ENCODE measurements at places on chromosomes 7 and 10.

DNA sequence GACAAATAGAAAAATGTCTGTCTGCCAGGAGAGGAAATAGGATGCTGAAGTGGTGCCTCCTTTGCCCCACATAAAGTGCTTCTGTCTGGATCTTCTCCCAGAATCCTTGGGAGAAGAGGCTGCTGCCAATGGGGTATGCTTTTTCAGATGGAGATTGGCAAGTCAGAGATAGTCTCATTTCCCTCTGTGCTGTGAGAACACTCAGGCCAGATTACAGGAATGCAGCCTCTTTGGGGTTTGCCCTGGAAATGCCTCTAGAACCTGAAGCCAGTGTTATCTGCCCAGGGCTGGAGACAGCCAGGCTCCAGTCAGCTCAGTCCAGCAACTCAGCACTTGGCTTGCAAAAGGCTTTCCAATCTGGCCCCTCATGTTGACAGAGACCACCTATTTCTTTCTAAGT is 119.1 kb upstream of the PHYHIPL start:
- no peak for DNase-seq

DNA sequence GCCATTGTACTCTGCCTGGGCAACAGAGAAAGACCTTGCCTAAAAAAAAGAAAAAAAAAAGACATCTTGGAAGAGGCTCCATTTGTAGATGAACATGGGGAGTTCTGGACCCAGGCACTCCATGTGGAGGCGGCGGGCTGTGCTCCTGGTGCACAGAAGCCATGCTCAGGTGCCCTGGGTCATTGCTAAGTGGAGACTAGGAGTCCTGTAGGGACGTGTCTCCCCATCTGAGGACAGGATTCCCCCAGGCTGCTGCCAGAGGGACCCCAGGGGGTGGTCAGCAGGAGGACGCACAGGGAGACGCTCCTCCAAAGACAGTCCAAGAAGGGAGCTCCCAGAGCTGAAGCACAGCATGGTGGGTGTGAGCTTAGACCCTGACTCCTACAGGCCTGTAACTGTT is 34.3 kb downstream of the SBDS start:
- no peak for DNase-seq

DNA sequence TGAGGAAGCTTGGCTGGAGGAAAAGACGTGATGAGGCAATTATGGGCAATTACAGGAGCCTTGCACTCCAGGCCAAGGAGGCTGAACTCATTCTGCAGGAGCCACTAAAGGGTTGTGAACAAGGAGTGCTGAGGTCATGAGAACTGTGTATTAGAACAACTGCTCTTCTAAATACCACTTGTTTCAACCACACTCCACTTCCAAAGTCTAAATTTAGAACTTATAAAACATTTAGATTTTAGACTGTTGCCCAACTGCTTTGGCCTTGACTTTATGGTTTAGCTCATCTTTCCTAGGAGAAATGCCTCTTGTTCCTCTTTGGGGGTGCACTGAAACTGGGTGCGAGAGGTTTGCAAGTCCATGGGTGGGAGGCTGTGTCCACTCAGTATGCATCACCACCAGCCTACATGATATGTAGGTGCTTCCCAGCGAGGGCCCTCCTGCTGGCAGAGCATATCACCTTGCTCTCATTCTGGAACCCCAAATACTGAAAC is 199.7 kb upstream of the AOAH start:
- DNase-seq = no peak

DNA sequence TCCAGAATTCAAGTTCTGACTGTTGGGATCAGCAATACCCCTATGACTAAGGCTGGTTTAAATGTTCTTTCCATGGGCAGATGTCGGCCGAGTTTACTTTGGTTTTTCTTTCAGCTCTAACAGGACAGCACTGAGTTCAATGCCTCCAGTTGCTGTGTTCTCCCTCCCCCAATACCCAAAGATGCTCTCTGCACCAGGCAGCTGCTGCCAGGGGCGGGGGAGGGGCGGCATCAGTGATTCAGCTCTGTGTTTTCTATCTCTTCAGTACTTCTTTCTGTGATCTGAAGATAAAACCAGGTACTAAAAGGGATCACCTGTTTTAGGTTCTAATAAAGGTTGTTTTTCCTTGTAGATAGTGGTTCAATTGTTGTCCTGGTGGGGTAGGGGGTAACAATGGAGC is 576.7 kb upstream of the POT1 start:
- no peak for DNase-seq

GRCh38 chr10:16777473-16778370 is 39.5 kb downstream of the RSU1 start:
- no peak for DNase-seq

DNA sequence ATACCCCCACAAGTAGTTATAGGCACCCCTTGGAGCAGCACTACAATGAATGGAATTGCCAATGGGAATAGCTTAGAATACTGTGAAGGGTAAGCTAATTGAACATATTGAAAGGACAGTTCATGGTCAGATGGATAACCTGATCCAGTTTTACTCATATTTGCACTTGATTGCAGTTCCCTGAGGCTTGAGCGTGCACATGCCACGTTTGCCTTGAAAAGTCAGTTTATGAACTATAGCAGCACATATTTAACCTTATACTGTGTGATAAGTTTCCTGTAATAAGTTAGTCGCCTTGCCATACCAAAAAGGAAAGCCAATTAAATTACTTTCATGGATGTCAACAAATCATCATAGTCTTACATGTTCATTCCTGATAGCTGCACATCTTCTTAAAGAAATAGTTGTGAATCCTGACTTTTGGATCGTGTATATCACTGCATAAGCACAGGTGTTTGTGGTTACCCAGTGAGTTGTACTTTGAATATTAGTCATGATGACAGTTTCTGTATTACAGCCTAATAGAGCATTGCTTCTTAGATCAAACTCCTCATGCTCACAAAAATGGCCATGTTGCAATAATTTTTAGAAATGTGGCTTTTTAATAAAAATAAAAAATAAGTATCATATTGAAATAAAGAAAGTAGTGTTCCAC is 21.6 kb downstream of the DNTT start:
- DNase-seq = no peak

DNA sequence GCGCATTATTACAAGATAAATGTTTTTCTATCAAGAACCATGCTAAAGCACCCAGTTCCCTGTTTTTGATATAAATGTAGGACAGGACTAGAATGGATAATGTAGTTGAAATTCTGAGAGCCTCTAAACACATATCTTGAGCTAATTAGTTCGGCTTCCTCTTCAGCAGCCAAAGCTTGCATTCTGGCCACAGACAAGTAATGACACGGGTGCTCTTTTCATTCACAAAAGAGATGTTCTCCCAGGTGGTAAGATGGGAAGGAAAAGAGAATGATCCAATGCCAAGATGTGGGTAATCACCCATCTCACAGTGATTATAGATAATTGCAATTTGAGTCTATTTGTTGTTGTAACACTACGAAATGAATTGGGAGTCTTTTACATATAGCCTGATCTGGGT is 246.5 kb downstream of the KIAA1217 start:
- no peak for DNase-seq

- no peak for DNase-seq
These were observed 417.6 kb downstream of the GLRX3 start for GRCh38 chr10:130553826-130554225.

- no peak for DNase-seq
These were observed 37.1 kb upstream of the ZNF32 start for GRCh38 chr10:43685744-43686143.

- DNase-seq = no peak
These were observed 92.0 kb downstream of the TCERG1L start for GRCh38 chr10:131219584-131219886.

DNA sequence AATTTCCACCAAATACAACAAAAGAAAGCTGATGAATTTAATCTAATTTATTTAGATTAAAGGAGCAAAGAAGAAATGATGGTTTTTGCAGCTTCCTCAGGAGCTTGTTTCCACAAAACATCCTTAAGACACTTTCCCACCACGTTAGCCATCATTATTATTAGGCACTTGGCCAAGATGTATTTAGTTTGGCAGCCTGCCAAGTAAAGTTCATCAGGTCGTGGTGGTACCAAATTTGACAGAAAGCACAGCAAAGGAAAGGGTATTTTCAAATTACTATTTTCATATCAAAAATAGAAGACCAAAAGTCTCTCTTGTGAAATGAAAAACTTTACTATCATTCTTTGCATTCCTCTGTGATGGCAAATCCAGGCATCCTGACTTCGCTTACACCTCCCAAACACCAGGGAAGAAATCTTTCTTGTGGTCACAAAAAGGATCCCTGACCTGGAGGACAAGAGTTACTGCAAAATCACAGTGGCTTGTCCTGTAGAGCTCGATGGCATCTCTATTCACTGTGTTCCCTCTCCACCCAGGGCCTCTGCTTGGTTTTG is 123.1 kb upstream of the INHBA start:
- DNase-seq = no peak

DNA sequence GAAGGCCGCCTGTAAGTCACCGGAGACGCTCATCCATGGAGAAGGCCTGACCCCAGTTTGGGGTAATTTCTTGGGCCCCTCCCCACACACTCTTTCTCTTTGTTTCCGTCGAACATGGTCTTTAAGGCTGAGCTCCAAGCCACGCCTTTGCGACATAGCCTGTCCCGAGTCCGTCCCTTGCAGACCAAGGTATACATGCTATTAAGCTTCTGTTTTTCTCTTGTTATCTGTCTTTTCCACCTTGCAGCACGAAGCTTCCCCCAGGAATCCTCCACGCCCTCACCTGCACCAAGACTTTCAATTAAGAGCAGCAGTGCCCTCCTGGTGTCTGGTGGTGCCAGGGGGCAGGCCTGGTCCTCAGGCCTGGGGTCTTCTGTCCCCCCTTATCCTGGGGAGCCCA is 4.2 kb upstream of the FAM20C start:
- no peak for DNase-seq

DNA sequence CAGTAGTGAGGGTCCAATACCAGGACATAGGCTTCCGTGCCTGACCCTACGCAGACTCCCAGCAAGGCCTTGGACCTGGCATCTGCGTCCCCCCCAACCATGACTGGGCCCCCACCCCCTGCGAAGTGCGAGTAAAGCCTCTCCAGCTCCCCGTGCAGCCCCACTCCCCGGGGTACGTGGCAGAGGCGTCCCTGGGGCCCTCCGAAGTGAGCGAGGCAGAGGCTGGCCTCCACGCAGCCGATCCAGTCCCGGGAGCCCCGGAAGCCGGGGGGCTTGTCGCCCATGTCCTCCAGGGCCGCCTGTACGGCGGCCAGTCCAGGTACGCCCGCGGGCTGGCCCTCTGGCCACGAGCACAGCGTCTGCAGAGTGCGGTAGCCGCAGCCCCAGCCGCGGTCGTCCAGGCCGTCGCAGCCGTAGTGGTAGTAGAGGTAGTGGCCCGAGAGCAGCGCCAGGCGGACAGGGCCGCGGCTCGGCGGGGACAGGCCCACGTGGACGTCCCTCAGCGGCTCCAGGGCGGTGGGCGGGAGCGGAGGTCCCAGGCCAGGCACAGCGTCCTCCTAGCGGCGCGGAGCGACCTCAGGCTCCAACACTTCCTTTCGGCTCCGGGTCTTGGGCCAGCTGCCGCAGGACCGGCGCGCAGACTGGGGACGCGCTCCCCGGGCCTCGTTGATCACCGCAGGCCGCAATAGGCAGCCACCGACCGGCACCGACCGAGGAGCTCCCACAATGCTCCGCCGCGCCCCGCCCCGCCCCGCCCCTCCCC is at the start of gene UFSP1:
TSS of gene UFSP1 (minus strand) at position 728 of the 763 bp plus-strand sequence. CDS start at position 284, 444 bp downstream.
- DNase-seq = no peak

DNA sequence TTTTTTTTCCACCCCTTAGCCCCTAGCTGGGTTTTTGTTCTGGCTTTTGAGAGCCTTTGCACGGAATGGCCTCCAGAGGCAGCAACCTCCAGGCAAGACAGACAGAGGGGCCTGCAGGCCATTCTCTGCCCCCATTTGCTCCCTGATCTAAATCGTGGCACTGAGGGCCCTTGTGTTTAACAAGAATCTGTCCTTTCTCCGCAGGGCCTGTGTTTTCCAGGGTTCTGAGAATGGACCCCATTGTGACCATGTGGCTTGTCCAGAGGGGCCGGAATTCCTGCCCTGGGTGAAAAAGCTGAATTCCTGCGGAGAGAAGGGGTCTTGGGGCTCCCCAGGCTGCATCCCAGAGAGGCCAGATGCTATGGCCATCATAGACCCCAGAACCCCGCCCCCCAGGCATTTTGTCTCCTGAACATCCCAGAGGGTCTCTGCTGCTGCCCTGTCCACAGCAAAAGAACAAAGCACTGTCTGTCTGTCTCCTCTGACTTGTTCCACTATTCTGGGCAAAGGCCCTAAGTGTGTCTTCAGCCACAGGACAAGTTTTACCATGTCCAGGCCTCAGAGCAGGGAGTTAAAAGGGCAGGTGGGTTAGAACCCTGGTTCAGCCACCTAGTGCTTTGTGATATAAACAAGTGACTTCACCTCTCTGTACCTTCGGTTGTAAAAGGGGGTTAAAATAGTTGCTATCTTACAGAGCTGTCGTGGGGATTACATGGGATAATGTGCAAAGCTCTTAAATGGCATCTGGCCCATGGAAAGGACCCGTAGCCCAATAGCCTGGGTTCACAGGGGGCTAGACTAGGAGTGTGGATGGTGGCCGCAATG is 155.6 kb downstream of the SH3PXD2A start:
- no peak for DNase-seq

DNA sequence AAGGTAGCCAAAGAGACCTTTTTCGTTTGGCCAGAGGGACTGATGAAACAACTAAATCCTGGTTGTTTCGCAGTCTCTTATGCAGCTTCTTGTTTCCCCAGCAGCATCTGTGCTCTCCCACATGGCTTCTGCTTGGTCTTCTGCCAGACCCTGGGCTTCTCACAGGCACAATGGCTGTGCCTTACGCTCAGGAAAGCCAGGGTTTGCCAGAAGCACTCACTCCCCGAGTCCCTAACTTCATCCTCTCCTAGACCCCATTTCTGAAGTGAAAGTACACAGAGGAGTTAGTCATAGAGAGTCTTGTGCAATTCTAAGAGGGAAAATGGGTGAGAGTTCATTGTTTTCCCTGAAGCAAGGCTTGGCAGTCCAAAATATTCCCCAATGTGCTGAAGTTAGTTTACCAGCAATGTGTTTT is 121.7 kb downstream of the EVX1 start:
- no peak for DNase-seq

- DNase-seq = no peak
These were observed 9.0 kb upstream of the EBF3 start for GRCh38 chr10:129972966-129973673.

- no peak for DNase-seq
These were observed 242.2 kb downstream of the TSPAN12 start for GRCh38 chr7:120615703-120616102.

DNA sequence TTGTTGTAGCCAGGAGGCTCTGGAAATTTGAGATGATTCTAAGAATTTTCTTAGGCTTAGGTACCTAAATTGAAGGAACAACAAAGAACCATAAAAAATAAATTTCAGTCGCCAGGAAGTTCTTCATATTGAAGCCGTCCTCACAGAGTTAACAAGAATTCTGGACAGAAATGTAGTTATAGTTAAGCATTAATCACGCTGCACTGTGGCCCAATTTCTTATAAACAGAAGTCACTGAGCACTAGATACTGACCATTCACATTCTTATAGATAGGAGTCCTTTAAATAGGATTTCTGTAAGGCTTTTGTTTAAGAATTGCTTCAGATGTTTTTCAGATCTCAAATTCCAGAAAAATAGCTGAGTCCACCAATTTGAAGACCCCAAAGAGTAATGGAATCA is 256.2 kb upstream of the PITRM1 start:
- no peak for DNase-seq

GRCh38 chr10:3525832-3526449 is 259.1 kb downstream of the KLF6 start:
- no peak for DNase-seq
